ENCODE measurements at places on chromosomes 1 and 21.

- no peak for DNase-seq
Measured at GRCh38 chr1:72932025-72932424, 649.7 kb upstream of the NEGR1 start.

GRCh38 chr1:233730380-233730779 lies 116.5 kb downstream of the KCNK1 start:
- no peak for DNase-seq

GRCh38 chr1:54606096-54606989 lies 17.0 kb downstream of the FAM151A start:
- DNase-seq, result no peak

GRCh38 chr1:67059346-67059745 lies 5.4 kb upstream of the SLC35D1 start:
- no peak for DNase-seq

GRCh38 chr1:39692152-39693074 lies 1.2 kb upstream of the HPCAL4 start:
- no peak for DNase-seq

DNA sequence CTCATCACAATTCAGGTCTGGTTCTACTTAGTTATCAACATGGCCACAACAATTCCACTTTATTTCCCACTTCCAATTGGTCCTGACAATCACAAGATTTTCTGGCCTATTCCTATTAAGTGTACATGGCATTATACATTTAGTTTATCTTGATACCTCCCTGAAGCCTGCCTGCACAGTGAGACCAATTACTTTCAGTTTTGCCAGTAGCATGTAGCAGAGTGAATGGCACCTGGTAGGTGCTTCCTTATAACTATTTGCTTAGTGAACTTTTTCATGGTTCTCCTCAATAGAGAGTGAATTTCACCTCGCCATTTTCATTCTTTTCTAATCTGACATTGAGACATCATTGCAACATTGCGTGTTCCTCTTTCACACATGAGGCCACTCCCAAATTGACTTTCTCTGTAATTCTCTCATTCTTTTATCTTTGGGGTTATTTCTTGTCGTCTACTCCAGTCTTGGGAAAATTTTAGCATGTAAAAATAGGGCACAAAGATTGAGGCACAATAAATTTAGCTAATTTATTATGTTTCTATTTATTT lies 124.3 kb downstream of the DISC1 start:
- DNase-seq, result no peak

Data from stimulated activated CD4-positive, alpha-beta T cell treated with anti-CD3 and anti-CD28 coated beads, Interleukin-1b, Interleukin-23, amount 100 ng/mL, for 1 hour (primary cell).